ENCODE measurements at places on chromosomes 7 and 10.

DNA sequence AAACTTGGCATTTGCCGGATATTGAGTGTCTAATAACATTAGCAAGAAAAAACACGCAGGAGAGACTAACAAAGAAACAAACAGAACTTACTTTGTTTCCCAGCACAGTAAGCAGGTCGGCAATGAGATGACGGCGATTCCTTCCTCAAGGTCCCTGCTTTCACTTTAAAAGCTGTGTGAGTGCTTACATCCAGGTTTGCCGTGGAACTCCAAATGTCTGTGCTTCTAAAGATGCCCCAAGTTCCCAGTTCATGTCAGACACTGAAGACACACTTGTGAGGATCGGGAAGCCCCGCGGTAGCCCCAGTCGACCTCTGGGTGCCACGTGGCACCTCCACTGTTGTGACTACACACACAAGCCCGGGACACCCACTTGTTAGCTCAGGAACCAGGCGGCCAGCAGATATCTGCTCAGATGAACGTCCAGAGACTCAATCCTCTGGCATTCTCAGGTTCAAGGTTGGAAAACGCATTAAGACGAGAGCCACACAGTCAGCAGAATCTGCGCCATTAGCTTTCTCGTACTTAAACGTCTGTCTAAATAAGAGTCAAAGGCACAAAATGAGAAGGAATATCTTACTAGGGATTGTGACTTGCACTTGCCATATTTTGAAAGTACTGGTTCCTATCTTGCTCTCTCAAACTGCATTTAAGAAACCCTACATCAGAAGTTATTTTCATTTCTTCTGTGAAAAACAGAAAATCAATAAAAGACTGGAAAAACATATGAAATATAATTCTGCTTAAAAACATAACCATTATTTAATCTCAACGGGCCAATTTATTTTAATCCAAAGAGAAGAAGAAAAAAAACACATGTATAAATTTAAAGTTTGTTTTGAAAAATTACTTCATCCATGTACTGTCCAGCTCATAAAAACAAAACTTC is 207.6 kb upstream of the KLF14 start:
- DNase-seq: no peak

DNA sequence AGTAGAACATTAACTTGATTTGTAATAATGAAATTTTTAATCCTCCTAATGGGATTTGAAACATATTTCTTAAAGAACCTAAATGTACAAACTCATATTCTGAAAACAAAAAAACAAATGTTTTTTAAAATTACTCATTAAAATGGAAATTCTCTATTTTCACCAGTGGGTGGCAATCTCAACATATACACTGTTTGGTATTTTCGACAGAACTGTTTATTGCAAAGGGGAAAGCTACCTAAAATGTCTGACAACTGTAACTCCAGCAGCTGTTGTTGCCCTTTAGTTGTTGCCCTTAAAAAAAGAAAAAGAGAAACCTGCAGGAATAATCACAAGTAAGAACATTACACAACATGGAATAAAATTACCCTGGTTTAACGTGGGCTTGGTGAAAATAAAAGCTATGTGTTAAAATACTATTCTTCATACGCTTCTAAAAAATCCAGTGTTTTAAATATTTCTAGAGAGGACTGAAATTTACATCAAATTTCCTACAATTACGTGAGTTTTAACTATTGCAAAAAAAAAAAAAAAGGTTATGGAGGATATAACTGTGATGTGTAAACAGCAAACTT is 54.5 kb downstream of the COL1A2 start:
- no peak for DNase-seq

- no peak for DNase-seq
These were observed 38.0 kb downstream of the ZNRF2 start for GRCh38 chr7:30322271-30323005.

GRCh38 chr7:144391014-144391413 is 12.5 kb downstream of the NOBOX start:
- no peak for DNase-seq

GRCh38 chr10:79059859-79060379 is 8.8 kb upstream of the ZMIZ1 start:
- no peak for DNase-seq

GRCh38 chr10:77746047-77746707 is 108.6 kb upstream of the KCNMA1 start:
- no peak for DNase-seq

- DNase-seq: no peak
These were observed 325.6 kb downstream of the ZWINT start for GRCh38 chr10:56035489-56035888.

DNA sequence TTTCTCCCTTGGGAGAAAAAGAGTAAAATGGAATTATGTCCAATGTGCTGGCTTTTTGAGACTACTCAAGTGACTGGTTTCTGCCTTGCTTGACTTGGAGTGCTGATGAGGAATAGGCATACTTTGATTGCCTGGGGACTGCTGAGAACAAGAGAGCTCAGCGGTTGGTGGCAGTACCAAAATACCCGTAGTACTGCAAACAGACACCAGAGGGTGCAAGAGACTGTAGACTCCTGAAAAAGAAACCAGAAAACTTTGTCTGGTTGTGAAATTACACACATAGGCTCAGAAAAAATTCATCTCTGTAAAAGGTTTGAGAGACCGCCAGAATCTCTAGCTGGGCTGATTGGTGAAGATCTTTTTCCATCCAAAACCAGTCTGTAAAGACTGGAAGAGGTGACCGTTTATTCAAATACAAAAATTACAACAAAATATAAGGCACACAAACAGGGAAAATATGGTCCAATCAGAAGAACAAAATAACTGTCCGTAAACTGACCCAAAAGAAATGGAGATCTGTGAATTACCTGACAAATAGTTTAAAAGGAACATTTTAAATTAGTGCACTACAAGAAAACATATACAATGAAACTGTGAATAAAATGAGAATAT is 18.5 kb downstream of the BICC1 start:
- peak; percentile 56 for DNase-seq

GRCh38 chr10:30774261-30774660 is 144.7 kb upstream of the LYZL2 start:
- no peak for DNase-seq
